ENCODE measurements at places on chromosomes 2 and 18.

GRCh38 chr2:140247451-140248195, 1467.4 kb upstream of the NXPH2 start:
- ATAC-seq = peak; percentile 39

GRCh38 chr2:207475546-207475945, 54.2 kb upstream of the CREB1 start:
- ATAC-seq = no peak

DNA sequence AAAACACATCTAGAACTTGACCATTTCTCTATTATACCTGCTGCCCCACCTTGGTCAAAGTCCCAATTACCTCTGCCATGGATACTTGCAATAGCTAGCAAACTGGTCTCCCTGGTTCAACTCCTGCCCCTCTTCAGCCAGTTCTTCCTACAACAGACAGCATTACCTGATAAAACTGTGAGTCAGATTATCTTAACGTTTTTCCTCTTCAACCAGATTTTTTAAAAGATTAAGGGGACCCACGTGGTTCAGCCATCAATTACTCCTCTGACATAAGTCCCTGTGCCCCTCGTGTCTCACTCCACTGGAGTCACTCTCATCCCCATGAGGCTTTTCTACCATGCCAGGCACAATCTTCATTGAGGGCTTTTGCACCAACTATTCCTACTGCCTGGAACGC, 5.3 kb upstream of the ARHGAP15 start:
- ATAC-seq = no peak

- ATAC-seq = no peak
These were observed 55.3 kb downstream of the PLA2R1 start for GRCh38 chr2:160007111-160007510.

GRCh38 chr18:26574958-26575864, 26.9 kb upstream of the KCTD1 start:
- ATAC-seq = peak; percentile 22

- no peak for ATAC-seq
These were observed 10.3 kb downstream of the SNED1 start for GRCh38 chr2:241008711-241009121.

DNA sequence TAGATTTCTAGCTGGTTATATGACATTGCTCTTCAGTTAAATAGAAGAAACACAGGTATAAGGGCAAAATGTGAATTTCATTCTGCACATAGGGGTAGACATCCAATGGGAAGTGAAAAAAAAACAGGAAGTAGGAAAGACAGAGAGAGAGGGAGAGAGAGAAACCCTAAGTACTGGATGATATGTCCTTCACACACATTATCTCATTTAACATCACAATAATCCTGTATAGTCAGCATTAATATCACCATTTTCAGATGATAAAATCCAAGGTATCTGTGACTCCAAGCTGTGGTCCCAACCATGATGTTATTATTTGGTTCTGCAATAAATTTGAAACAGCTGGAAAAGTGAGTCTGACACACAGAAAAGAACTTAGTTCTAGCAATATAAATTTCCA, 759.9 kb downstream of the SATB2 start:
- ATAC-seq = no peak

GRCh38 chr2:97730245-97730644, 16.9 kb downstream of the ZAP70 start:
- no peak for ATAC-seq

- ATAC-seq = no peak
These were observed 45.6 kb upstream of the ZNF532 start for GRCh38 chr18:58819051-58819450.

DNA sequence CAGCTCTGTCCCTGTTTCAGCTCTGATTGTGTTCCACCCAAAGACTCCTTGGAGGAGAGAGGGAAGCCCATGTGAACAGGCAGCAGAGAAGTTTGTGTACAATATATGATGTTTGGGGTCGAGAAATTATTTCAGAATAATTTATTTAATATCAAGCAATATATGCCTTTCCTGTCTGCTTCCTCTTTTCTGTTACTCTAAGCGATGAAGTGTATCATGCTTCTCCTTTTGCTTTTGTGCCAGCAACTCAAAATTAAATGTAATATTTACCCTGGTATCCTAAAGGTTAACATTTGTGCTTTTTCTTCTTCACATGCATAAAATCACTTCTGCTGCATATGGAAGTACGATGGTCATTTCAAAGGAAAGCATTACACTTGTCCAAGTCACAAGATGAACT, 2.4 kb upstream of the NTSR2 start:
- no peak for ATAC-seq

DNA sequence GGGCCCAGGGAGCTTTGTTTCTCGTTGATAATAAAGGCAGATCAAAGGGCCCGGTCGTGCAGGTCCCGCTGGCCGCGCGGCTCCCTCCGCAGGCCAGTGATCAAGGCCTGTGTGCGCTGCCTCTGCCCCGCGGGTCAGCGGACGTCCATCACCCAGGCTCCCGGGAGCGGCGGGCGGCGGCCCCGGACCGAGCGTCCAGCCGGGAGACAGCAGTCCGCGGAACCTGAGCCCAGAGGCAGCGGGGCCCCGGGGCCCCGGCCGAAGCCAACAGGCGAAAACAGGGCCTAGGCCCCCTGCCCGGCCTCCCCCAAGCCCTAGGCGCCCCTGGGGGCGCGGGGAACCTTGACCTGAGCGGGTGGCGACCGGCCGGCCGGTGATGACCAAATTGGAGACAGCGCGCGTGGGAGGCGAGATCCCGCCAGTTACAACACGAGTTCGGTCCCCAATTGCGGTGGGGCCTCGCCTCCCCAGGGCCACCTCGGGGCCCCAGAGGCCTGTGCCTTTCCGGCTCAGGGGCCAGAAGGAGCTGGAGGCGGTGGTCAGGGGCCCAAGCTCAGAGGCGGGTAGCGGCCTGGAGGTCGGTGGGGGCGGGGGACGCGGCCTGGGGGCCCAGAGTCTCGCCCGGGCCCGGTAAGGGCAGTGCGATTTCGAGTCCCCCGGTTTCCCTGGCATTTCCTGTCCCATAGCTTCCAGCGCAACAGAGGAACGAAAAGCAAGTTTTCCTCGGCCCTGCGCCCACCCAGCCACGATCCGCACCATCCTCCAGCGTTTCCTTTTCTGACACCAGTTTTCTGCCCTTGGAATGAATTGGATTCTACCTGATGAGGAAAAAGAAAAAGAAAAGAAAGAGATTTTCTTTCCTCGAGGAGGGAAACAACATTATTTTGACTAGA, 5.9 kb downstream of the SP9 start:
- no peak for ATAC-seq

DNA sequence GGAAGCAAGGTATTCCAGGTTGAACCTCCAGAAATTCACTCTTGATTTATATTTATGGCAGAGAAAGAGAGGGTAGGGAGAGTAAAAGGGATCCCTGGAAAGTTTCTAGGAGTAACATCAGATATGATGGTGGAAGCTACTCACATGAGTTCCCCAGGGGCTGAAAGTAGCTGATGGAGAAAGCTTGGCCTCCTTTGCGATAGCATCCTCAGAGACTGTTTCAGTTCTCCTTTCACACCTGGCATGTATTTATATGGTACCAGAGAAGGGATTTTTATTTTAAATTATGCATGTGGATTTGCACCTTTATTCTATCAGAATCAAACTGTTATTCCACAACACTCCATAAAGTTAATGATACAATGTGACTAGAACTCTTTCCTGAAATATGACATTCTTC, 126.3 kb upstream of the OSR1 start:
- ATAC-seq = no peak

DNA sequence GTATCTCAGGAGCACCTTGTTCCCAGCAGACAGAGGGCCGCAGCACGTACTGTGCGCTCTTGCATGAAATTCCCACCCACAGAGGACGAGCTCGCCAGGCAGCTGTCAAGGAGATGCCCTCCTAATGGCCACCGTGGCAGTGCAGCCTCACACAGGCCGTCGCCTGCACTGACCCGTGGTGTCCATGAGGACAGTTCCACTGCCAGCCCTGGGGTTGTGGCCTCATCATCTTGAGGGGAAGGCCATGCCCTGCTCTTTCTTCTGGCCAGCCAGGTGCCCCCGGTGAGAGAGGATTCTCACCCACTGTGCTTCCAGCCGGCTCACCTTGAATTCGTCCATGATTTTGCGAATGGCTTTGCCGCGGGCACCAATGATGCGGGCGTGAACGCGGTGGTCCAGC, 42.0 kb downstream of the ANO7 start:
- ATAC-seq = no peak

- ATAC-seq = no peak
These were observed 279.0 kb upstream of the NRP2 start for GRCh38 chr2:205403244-205403825.

DNA sequence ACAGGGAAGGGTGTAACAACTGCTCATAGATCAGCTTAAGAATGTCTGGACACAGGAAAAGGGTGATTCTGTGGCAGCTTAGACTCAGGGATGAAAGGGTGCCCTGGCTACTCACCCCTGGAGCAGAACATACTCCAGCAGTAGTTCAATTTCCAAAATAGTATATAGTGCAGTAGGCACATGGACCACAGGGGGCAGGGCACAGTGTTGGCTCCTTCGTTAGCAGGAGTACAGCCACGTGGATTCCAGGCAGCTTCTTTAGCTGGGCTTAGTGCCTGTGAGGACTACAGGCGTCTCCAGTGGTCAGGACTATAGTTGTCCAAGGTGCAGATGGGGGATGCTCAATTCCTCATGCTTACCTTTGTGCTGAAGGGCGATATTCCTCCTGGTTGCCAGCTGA, 277.5 kb upstream of the DDX18 start:
- peak; percentile 19 for ATAC-seq

All from gastroesophageal sphincter (tissue), 4 donors.